ENCODE measurements at places on chromosomes 7 and 10.
A peak's percentile ranks its signal among the peaks of the same experiment; 100 is the strongest.

DNA sequence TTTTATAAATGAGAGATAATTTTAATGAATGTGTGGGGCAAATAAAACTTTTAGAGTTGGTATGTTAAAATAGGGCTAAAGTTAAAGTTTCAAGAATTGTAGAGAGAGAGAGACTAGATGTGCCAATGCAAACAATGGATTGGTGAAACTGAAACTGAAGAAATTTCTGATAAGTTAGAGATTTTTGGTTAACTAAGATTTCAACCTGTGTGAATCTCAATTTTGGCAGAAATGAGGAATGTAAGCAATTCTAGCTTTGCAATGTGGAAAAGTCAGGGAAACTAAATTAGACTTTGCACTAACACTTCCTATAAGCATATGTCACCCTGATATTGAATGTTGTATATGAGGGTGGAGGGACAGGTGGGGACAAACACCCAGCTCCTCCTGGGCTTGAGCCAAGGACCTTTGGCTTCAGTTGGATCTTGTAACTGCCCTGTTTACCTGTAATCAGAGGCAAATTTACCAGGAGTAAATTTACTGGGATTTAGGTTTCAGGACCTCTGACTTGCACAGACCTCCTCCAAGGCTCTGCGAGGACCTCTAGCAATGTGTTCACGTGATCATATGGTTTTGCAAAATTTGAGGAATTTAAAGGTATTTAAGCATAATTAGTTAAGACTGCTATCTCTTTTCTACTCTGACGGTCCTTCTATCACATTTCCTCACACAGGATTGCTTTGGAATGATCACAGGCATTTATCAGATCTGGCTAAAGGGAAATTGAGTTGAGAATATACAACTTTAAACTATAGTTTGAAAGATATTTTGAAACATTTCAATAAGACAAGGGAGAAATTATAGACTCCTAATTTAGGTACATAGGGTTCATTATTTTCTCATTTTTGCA lies 33.1 kb upstream of the RPA3 start:
- no peak for DNase-seq

GRCh38 chr10:100346765-100347567 lies at the start of gene SCD:
SCD (plus strand) TSS chr10:100347233; CDS start chr10:100347505, 272 bp downstream.
- DNase-seq: peak; percentile 93

DNA sequence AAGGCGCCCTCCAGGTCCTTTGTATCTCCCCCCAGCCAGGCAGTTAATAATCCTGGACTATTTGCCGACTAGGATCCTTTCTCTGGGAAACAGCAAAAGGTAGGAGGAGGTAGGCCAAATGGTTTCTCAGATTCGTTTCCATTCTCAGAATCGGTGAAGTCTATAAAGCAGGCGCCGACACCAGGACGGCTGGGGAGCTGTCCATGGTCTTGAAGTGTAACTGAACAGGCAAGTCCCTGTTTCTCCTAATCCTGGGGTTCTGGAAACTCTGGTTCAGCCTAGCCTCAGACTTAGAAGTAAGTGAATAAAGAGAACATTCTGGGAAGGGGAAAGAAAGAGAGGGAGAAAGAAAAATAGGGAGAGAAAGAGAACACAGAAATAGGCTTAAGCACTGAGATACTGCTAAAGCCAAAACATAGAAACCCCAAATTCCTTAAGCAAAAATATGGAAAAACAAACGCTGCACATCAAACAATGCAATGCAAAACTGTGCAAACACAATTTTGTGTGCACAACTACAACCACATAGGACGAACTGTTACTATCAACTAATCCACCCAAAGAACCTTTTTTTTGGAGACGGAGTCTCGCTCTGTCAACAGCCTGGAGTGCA lies 11.1 kb upstream of the INA start:
- peak; percentile 58 for DNase-seq

- DNase-seq: no peak
Measured at GRCh38 chr10:86186633-86187032, 180.0 kb downstream of the GRID1 start.

GRCh38 chr10:47023237-47024045 lies 112.2 kb downstream of the PTPN20 start:
- DNase-seq: no peak

DNA sequence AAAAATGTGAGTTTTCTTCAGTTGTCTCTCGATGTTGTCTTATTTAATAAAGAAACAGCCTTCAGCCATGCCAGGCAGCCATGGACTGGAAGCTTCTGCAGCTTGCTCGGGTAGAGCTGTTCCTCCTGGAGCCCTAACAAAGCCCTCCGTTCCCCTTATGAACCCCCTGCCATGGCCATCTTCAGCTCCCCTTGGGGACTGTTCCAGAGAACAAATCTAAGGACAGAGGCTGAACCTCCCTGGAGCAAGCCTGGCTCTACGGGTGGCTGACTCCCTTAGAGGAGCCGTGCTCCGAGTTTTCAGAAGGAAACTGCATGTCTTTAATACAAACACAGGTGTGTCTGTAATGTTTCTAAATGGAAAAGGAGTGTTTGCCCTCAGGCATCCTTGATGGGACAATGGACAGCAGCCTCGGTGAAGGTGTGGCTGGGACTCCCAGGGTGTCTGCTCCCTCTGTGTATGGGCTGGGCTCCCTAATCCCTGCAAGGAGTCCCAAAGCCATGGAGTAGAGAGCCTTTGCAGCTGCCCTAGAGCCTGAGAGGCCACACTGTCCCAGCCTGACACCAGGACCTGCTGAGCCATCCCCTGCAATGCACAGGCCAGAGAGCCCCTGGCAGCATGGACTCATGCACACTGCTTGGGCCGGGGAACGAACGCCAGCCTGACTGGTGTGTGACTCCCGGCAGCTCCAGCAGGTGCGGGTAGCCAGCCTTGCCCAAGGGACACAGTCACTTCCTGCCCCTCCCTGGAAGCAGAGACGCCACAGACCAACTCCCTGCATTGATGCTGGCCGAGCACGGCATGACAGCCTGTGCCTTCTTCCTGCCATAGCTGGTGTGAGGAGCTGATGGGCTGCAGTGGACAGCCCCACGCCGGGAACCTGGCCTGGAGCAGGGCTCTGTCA lies 381.8 kb downstream of the TCERG1L start:
- DNase-seq: no peak

DNA sequence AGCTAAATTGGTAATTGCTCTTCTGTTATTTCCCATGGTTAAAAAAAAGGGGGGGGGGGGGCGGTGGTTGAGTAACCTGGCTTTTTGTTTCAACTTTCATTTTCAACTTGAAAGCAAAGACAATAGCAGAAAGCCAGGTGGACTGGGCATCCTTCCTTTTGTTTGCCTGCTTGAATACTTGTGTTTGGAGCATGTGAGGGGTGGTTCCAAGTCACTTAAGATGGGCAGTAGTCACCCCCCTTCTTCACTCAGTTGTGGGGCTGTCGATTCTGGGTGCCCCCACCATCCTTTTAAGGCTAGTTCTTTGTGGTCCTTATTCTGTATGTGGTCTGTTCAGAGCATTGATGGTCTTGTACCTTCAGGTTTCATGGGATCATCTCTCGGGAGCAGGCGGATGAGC lies 165.6 kb upstream of the PRR15 start:
- DNase-seq: no peak

GRCh38 chr7:24831240-24831639 lies 74.0 kb upstream of the GSDME start:
- DNase-seq: peak; percentile 53

- DNase-seq: no peak
Measured at GRCh38 chr7:98359395-98359794, 41.5 kb downstream of the BAIAP2L1 start.

DNA sequence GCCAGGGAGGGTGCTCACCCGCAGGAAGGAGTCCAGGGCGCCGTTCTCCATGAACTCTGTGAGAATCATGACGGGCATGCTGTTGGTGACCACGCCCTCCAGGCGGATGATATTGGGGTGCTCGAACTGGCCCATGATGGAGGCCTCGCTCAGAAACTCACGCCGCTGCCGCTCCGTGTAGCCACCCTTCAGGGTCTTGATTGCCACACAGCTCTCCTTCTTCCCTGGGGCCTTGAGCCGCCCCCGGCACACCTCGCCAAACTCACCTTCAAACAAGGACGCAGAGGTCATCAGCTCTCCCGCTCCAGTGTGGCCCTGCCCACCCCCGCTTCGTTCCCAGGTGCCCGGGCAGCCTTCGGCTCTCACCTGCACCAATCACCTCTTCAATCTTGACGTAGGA lies 14.6 kb downstream of the EPHB4 start:
- no peak for DNase-seq

GRCh38 chr10:101956117-101956516 lies 99.9 kb downstream of the ARMH3 start:
- DNase-seq: no peak

DNA sequence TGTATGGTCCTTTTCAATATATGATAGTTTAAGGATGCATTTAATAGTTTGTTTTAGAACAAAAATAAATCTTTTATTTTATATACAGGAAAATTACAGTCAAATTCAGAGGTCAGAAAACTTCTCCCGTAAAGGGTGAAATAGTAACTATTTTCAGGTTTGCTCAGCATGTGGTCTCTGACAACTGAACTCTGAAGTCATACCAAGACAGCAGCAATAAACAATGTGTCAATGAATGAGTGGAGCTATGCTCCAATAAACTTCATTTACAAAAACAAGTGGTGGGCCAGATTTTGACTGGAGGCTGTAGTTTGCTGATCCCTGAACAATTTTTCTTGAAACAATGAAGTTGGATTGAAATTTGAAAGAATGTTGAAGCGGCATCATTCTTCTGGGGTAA lies 123.6 kb downstream of the ZNF248 start:
- no peak for DNase-seq

GRCh38 chr10:103967448-103968071 lies 620 bp downstream of the SLK start:
- peak; percentile 25 for DNase-seq

DNA sequence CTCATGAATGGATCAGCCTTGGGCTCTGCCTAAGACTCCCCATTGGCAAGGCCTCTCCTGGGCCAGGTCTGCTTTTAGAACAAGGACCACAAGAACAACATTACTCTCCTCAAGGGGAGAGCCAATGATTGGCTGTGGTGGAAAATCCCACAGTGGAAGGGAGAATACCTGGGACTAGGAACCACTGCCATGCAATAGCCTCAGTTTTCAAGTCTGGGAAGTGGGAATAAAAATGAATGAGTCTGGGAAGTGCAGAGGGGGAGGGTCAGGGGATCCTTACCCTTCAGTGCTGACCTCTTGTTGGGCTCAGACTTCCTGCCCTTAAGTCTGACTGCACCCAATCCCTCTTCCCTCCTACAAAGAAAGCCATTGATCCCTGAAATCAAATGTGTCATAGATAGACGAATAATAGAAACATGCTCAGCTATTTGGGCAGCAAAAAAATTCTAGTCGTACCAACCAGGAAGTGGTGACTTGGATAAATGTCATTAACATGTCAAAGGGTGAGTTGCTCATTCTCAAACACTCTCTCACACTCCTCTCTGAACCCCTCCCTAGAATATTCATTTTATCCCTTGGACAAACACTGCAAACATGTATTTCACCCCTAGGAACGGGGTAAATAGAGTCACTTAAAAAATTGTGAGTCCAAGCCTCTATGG lies 123.6 kb downstream of the SH3PXD2A start:
- DNase-seq: no peak

- peak; percentile 7 for DNase-seq
Measured at GRCh38 chr10:115125505-115125904, 32.3 kb downstream of the ATRNL1 start.

DNA sequence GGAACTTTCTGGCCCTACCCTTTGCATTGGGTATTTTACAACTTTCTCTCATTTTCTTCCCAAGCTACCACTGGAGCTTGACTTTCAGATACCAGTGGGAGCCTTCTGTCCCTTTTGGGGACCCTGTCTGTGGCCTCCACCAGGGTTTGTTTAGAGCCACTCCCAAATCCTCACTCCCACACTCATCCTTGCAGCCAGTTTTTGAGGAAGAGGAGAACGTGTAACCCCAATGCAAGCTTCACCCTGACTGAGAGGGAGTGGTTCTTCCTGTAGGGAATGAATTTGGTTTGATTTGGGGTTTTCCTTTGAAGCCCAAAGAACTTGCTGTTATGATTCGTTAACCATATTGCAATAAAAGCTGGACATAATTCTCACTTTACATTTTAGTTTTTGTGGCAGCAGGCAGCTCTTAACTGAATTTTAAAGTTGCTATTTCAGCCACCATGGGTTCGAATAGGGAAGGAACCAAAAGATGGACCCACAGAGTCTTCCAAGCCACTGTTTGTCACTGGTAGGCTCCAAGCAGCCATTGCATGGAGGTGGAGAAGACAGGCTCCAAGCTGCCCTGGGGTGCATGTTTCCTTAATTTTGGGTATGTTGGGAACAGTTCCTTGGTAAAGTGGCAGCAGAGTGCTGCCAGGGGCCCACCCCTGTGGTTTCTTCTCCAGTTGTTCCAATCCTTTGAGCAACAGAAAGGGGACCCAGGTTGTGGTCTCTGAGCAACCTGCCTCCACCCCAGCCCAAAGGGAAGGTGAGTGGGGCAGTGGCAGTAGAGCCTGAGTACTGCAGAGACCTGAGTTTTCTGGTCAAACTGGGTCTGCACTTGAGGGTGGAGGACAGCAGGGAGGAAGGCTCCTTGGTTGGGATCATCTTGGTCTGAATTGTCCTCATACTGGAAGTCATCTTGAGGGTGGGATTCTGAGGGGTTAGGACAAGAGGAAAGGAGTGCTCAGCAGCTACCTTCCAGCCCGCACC lies 5.1 kb downstream of the EVX1 start:
- DNase-seq: no peak

- DNase-seq: peak; percentile 36
Measured at GRCh38 chr7:16028103-16028502, 341.6 kb upstream of the MEOX2 start.

GRCh38 chr7:116679500-116679899 lies 7.5 kb downstream of the MET start:
- peak; percentile 66 for DNase-seq

DNA sequence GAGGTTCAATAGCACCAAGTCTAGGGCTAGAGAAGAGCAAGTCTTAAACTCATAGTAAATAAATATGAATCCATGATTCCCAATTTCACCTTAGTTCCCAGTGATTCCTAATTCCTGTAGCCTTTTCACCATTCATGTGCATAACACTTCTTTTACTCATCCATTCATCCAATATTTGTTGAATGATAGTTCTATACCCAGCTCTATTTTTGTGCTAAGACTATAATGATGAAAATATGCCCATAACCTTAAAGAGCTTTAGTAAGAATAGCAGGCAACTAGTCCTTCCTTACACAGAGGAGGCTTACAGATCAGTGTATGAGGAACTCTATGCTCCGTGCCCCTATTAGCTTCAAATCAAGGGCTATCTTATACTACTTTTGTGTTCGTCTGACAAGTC lies 280.2 kb upstream of the CHRM2 start:
- no peak for DNase-seq

DNA sequence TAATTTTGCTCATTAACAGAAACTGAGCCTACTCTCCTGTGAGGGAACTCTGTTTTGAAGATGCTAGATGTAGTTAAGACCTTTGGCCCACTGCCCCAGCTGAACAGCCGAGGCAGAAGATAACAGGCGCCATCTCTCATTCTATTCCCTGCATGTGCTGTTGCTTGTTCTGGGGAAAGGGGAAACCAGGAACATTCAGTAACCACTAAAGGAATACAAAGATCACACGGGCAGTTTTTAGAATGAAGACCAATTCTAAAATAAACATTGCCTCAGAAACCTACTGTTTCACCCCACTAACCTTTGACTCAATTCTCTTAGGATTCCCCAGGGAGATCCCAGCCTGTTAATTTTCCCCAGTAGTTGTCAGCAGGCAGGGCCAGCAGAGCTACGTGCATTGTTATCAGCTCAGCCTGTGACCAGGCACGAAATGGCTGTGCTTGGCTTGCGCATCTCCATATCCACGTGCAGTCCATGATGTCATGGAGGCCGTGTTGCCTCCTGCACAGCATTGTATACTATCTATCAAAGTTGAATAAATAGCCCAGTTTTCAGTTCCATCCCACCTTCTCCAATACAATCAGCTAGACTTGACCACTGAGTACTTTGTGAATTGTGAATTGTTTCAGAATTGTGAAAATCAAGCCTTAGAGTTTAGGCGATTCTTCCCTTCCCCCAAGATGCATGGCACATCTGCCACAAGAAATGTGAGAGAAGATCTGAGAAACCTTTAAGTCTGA lies 36.0 kb downstream of the ANK3 start:
- peak; percentile 44 for DNase-seq
